ENCODE measurements at places on chromosomes 5 and 9. TPM values are rescaled to one million over a fixed set of nuclear protein-coding genes. Genes with fewer than 3 reads are reported as not detected.

The IFNK gene
- not detected for polyA plus RNA-seq

The CAMK2A gene
- polyA plus RNA-seq: 88.4 TPM

The PNPLA7 gene
- 4.4 TPM for polyA plus RNA-seq

The TSSK1B gene
- polyA plus RNA-seq: not detected

The PTGDS gene
- 6.6 TPM for polyA plus RNA-seq

The CNTLN gene
- polyA plus RNA-seq: 16.1 TPM

The TMEM171 gene
- not detected for polyA plus RNA-seq

The CDHR2 gene
- 0.30 TPM for polyA plus RNA-seq

GRCh38 chr5:55176176-55176818 lies 3.3 kb upstream of the CDC20B start:
- no peak for DNase-seq

- no peak for DNase-seq
Observed at GRCh38 chr5:56253924-56254323, 20.8 kb upstream of the ANKRD55 start.

DNA sequence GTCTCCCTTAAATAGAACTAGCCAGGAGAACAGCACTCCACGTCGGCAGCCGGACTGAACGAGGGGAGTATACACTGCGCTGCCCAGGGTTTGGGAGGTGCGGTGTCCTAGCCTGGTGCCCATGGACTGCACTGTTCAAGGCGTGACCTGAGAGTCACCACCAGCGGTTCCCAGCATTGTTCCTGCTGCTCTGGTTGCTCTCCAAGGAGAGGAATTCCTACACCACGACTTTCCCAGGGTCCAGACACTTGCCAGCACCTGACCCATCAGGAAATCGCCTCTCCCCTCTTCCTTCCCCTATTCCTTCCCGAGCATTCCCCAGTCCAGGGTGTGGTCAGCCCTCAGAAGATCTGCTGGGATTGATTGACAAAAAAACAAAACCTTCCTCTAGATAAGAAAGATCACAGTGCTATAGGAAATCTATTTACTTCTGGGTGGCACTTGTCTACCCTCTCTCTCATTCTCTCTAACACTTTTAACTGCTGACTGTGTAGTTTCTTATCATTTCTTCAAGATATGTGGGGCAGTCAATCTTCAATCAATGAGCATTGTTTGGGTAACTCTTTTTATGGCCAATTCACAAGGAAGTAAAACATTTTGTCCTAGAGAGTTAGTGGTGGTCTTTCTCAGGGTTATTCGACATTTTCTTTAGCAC lies 297.8 kb upstream of the ACTBL2 start:
- DNase-seq: no peak

DNA sequence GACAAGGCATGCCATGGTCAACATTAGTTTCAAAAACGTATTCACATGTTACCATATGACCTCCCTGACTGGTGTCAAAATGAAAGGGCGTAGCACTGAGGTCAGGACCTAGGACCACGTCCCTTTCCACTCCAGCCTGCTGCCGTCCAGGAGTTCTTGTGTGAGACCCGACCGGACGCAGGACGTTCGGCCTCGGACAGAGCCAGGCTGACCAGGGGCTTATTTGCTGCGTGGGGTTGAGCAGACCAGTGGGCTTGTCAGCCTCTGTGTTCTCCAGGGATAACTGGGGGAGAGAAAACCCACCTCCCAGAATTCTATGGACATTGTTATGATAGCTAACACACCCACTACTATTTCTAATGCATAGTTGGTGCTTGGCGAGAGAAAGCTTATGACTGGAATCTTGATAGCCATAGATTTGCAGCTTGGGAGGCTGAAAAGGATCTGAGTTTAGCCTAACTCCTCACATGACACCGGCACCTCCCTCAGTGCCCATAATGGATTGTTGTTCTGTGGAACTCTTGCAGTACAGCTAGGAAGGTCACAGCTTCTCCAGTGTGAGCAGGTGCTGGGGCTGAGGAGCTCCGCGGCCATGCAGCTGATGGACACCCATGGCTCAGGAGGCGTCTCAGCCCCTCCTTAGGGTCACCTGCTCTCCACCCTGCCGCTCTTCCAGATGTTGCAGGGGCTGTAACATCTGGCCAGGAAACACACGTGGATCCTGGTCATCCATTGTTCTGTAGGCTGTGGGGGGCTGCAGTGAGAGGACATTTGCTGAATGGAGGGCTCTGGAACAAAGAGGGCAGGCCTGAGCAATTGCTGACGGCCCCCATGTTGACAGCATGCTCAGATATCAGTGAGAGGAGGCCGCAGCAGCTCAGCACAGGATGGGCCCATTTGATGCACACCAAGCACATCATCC lies 368.4 kb downstream of the IRX2 start:
- no peak for DNase-seq

DNA sequence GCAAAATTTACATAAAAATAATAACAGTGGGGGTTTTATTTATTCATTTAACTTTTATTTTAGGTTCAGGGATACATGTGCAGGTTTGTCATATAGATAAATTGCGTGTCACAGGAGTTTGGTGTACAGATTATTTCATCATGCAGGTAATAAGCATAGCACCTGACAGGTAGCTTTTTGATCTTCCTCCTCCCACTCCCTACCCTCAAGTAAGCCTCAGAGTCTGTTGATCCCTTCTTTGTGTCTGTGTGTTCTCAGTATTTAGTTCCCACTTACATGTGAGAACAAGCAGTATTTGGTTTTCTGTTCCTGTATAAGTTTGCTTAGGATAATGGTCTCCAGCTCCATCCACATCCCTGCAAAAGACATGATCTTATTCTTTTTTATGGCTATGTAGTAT lies 240.3 kb downstream of the KIAA0825 start:
- DNase-seq: no peak

DNA sequence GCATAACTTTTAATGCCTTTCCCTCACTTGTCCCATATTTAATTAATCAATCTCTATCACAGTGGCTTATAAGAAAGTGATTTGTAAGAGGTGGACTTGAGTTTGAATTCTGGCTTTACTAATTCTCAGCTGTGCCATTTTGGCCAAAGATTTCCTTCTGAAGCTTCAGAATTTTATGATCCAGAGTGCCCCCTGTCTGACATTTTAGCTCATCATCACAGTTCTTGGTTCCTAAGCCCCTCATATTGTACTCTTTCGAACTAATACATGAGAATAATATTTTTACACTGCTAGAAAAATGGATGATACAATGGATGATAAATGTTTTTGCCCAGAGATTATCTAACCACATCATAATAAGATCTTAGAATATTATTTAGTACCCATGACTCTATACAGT lies 1014.1 kb downstream of the PTPRD start:
- no peak for DNase-seq

DNA sequence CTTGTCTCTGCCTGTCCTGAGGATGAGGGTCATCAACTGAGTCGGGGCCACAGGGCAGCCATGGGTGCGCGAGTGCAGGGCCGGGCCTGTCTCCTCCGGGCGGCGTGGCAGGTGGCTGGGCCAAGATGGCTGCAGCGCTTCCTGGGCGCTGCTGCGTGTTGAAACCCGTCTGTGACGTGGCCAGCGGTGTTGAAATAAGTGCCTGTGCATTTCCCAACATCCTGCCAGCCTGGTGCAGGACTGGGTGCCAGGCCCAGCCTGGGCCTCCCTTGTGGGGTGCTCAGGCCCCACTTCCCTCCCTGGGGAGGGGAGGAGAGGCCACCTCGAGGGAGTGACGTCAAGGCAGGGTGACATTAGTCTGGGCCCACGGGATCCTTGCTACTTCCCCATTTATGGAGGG lies 45.5 kb downstream of the RXRA start:
- peak; percentile 31 for DNase-seq

DNA sequence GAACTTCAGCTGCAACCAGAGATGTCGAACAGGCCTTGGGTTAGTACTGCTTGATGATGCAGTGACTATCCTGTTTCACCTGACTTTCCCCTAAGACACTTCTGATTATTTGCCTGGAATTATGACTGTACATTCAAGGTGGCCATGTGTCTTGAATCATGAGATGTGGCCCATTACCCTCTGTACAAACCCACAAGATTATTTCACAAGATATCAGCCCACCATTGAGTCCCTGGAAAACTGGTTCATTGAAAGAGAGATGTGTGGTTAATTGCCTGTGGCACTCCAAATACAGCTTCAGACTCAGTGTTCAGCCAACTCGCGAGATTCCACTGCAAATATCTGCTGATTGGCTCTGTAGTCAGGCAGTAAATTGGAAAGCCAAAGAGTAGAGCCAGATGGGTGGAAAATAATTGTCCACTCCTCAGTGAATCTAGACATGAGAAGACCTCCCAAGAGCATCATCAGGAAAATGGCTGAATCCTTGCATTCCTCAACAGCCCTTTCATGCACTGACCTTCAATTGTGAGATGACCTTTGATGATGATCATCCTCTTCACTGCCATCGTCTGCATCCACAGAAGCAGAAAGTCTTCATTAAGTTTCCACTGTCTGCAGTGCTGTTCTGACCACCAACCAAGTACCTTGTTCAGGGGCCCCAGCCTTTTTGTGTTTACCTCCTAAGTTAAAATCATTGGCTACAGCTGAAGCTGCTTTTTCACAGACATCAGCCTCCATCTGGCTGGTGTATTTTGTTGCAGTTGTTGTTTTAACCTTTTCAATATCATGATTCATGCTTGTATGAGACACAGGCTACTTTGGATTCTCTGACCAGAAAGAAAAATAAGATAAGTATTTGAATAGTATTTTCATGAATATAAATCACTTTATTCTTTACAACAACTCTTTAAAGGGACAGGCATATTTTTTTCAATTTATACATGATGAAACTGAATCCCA lies 75.2 kb downstream of the ESM1 start:
- no peak for DNase-seq

GRCh38 chr5:173878224-173878967 lies 9.8 kb upstream of the CPEB4 start:
- DNase-seq: no peak

DNA sequence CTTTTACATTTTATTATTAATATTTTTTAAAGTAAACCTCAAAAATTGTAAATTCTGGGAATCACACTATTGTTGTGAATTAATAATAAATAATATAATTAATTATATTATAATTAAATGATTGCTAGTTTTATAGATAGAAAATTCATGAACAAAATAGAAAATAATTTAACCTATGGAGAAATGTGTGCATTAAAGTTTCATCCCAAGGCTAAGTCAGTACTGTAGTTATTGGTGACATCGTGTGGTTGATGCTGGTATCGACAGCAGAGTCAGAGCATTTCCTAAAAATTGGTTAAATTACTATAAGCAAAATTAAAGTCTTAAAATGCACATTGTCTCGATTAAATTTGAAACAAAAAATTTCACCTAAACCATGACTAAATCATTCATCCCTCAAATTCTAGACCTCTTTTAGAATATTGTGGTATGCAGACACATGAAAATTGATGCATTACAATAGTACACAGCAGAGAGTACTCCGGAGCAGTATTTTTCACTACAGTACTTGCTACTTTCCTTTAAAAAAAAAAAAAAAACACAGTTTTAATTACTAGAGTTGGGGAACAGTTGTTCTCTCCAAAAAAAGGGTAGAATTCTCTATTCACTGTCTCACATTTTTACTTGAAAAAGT lies 73.9 kb downstream of the RORB start:
- peak; percentile 22 for DNase-seq

DNA sequence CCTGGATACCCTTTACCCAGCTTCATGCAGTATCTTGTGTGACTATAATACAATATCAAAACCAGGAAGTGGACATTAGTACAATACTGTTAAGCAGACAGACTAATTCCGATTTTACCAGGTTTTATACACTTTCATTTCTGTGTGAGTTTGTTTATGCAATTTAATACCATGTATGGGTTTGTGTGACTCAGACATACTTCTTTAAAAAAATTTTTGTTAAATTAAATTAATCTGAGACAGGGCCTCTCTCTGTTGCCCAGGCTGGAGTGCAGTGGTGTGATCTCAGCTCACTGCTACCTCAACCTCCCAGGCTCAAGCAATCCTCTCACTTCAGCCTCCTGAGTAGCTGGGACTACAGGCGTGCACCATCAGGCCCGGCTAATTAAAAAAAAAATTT lies 156.8 kb downstream of the GAPVD1 start:
- DNase-seq: no peak

GRCh38 chr5:172199446-172199845 lies 5.5 kb downstream of the EFCAB9 start:
- no peak for DNase-seq

DNA sequence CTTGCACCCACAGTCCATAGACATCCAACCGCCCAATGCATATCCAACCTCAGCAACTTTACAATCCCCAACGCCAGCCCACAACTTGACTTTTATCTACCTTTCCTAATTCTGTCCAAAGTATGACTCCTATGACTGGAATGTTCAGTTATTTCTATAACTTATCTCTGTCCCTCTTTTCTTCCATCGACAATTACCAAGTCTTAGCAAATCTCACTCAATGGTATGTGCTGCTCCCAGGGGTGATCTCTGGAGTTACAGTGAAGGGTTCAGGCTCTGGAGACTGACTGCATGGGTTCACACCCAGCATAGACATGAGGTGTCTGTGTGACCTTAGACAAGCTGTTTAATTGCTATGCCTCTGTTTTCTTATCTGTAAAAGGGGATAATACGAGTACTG lies 106.9 kb downstream of the SPOCK1 start:
- no peak for DNase-seq

DNA sequence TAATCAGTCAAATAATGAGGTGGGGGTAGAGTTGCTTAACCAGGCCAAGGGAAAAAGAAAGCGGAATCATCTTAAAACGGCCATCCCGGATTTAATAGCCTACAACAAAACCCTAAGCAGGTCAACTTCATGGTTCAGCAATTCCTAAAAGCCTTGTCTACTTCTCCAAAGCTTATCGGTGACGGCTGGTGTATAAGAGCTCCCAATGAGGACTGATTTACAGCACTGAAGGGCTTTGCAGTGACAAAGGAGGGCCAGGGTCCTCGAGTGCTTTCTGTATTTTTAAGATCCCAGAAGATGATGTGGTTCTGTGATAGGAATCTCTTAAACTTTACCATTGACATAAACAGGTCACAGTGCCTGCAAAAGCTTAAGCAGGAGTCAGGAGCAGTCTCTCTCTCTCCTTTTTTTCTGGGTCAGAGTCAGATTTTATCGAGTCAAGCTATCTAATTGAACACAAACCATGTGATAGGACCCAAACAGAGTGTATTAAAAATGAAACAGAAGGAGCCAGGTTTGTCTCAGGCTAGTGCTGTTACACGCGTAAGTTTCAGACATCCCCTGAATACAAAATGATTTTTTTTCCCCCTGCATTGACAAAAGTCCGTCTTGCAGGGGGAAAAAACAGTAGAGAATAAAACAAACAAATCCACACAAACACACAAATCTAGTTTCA lies 663.6 kb upstream of the ZNF608 start:
- DNase-seq: no peak

DNA sequence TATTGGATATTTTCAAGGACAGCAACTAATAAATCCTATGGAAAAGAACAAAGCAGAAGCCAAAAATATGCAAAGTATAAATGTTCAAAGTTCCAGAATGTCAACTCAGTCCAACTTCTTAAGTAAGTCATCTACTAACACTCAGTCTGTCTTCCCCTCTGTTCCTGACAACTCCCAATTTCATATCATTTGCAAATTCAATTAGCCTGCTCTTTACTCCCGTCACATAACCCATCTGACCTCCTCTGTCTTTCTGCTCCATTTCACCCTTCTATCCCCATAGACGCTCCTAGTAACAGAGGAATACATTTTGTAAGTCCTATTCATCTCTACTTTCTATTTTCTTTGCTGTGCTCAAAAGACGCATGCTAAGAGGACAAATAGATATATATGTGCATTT lies 659.8 kb upstream of the MEF2C start:
- DNase-seq: no peak

Measured in muscle of arm (tissue), 14 donors.